ENCODE measurements at places on chromosomes 7 and 10.

- no peak for DNase-seq
These were observed 95.5 kb downstream of the PPP1R17 start for GRCh38 chr7:31782411-31782991.

DNA sequence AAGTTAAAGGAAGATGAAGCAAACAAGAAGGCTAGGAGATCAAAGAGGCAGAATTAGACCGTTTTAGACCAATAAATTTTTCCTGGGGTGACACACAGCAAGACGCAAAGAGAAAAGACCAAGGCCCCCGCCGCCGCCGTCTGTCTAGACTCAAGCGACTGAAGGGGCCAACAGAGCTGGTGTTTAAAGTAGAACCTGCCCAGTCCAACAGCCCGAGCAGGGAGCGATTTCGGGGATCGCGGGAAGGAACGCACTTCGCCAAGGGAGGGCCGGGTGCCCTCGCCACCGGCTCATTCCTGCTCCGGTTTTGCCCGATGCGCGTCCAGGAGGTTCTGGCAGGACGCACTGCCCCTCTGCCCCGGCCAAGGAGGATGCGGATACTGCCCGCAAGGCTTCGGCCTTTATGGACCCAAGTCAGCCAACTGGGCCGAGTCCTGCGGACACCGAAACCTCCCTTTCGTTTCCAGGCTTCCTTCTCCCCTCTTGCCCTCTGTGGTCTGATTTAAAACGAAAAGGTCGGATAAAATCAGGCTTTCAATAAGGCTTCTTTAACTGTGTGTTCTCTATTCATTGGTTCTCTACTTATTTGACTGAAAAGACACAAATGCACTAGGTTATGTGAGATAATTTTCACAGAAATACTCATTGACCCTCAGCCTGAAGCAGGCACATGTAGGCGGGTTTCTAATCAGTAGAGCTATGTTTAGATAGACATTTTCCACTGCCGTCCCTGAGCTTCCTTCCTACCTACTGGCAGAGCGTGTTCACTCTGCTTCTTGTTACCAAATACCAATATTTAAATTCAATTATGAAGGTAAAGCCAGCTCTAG lies 2.2 kb upstream of the HOXA7 start:
- peak; percentile 17 for DNase-seq

DNA sequence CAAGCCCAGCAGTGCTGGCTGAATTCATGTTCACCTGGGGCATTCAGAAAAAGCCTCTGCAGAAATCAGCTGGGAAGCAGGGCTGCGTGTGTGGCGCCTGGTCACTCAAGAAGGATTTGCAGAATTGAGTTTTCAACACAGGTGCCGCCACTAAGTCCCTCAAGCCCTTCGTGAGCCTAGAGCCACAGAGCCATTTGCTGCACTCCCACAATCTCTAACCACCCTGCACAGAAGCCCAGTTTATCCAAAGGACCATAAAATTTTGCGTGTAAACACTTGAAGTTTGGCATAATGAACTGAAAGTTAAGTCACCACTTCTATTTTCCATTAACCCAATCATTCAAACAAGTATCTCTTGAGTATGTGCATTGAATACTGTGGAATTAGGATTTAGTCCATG lies 136.2 kb downstream of the DIP2C start:
- DNase-seq: no peak

GRCh38 chr10:89888321-89889070 lies 187.1 kb downstream of the KIF20B start:
- DNase-seq: no peak

- DNase-seq: no peak
These were observed 7.9 kb upstream of the PPA1 start for GRCh38 chr10:70241081-70241480.

DNA sequence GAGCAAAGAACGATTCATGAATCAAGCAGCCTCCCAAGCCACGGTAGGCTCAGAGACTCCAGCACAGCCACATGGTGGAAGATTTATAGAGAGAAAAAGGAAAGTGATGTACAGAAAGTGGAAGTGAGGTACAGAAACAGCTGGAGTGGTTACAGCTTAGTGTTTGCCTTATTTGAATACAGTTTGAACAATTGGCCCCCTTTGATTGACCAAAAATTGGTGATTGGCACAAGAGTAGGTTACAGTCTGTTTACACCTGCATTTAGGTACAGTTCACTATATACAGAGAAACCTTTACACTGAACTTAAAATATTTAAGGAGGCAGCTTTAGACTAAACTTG lies 136.4 kb upstream of the ASAH2 start:
- DNase-seq: no peak

DNA sequence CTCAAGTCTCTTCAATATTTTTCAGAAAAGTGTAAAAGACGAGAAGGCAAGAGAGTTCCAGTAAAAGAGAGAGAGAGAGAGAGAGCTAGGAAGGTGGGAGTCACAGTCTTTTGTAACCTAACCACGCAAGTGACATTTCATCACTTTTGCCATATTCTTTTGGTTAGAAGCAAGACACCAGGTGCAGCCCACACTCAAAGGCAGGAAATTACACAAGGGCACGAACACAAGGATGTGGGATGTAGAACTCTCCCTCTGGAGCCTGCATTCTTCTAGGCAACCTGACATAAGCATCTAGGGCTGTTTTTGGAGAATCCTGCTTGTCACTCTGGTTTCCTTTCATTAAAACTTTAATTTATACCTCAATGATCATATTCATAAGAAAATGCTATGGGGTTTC lies 1213.1 kb downstream of the DNAJB9 start:
- no peak for DNase-seq

- no peak for DNase-seq
These were observed 173.4 kb upstream of the RHEB start for GRCh38 chr7:151693140-151693539.

DNA sequence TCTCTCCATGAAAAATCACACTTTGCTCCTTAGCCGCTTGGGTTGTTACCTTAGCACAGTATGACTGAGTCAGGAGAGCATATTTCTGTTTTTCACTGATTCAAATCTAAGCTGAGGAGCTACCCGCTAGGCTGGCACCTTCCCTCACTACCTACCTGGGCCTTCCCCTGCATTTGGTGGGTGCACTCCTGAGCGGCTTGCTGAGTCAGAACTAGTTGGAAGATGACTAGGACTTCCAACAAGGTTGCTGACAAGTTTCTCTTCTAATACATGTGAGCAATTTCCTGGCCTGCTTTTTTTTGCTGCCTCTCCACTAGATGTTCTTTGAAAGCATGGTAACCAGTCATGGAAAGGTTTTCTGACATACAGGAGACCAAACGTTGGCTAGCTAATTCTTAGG lies 43.8 kb upstream of the SEC61G start:
- DNase-seq: no peak

DNA sequence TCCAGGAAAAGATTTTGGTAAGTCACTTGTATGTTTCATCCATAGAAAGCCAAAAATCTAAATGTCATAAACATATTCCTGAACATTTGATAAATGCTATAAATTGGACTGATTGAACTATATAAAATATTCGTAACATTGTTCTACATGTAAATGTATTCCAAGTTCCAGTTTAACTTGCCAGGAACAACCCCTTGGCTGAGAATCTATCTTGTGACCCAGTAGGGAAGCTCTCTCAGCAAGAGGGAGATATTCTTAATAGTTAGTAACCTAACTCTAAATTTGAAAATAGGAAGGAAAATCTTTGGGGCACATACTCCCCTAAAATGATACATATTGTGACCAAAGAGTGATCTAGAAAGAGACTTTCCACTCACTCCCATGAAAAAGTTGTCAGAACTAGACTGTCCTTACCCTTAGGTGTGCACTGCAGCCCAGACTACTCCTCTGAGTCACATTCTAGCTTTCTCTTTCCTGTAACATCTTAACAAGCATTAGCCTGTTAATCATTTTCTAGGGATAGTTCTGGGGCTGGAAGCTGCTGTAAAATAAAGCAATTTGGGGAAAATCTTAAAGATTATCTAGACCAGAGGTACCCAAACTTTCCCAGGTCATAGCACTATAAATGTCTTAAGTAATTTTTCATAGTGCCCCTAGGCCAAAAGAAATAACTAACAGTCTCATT lies 73.7 kb upstream of the SKAP2 start:
- DNase-seq: no peak

- DNase-seq: no peak
These were observed 204.9 kb upstream of the ZMIZ1 start for GRCh38 chr10:78863906-78864239.

DNA sequence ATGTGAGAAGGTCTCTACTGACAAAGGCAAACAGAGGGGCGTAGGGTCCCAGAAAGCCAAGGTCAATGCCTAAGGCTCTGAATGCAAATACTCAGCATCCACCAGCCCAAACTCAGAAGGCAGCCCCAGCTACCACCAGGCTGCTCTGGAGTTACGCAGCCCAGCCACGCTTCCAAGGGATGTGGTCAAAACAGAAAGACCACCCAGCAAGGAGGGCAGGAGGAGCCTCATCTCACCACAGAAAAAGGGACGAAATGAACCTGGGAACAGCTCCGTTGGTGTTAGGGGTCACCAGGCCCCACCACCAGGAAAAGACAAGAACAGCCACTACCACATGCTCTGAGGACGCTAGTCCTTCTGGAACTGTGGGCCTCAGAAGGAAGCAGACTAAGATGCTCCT lies 65.1 kb downstream of the CTBP2 start:
- no peak for DNase-seq

DNA sequence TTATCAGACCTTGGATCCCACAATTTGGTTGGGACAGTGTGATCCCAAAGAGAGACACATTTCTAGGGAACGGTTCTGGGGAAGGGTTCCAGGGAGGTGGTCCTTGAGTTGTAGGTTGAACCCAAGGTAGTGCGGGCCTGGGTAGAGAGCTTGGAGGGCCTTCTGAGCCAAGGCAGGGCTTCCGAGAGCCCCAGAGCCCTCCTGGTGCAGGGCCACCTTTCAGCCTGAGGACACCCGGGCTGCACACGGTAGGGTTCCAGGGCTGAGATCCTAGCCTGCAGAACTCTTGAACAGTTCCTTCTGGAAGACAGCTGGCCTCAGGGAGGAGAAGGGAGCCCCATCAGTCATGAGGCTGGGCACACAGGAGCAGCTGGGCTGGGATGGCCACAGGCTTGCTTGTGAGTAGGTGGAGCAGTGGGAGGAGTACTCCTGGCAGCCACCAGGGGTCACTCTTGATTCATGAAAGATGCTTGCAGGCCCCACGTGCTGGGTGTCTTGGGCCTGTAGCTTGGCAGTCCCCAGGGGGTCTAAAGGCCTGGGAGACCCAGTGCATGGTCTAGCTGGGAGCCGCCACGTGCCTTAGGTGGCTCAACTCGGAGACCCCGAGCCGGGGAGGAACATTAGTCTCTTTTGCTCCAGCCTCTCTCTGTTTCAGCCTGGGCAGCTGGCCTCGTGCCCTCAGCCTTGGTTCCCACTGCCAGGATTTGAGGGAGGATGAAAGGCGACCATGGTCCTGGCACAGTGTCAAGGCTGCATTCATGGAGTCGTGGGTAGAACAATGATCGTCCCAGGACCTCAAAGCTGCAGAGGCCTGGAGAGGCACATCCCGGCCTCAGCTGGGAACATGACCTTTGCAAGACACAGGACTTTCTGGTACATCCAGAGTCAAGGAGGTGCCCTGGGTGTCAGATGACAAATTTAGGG lies 381.6 kb downstream of the TYW1 start:
- DNase-seq: peak; percentile 77

DNA sequence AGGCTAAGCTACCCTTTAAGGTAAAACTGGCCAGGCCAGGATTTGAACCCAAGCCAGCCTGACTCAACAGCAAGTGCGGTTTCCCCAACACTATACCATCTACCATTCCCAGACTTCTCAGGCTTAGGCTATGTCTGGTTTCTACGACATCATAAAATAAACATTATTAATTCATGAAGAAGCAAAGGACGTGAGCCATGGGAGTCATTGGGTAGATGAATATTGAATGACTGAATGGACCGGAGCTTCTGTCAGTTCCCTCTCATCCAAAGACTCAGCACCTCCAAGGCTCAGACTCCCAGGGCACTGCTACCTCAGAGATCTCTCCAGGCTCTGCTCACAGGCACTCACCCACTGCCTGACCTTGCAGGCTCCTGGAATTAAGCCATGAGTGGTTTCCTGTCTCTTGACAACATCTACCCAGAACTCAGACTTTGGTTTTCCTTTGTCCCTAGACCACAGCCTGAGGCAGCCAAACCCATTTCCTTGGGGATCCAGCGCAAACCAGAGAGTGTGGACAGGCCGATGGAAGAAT lies 64.6 kb upstream of the STEAP1B start:
- no peak for DNase-seq

- no peak for DNase-seq
These were observed 998.3 kb downstream of the GATA3 start for GRCh38 chr10:9052767-9053166.

- DNase-seq: peak; percentile 63
These were observed 401.9 kb downstream of the TNS3 start for GRCh38 chr7:47179812-47180515.

- DNase-seq: no peak
These were observed 38.4 kb upstream of the TMEM273 start for GRCh38 chr10:49226594-49226993.

DNA sequence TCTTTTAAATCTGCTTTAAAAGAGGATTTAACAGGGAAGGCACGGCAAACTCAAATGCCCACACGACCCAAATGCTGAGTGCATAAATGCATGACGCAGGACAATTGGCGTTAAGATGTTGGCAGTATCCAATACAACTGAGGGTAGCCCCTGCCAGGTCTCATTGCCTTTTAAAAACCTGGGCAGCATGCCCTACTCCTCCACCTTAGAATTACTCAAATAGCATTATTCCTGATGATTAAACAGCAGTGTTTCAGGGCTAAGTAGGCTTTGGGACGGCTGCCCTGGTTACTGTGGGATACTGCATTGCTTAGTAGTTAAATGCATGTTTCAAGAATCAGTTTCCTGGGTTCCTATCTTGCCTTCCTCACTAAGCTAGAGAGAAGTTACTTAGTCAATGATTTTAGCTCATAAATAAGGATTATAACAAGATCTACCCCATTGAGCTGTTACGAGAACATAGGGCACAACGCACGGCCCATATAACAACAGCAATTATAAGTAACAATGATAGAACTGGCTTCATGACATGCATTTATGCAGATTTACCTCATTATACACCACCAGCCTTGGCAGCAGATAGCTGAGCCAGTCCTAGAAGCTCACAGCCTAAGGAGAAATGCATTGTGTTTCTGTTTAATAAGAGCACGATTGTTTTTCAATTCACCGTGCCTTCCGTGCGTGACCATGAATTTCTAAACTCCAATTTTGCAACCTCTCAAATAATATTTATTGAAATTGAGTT lies 7.9 kb downstream of the TUBAL3 start:
- DNase-seq: no peak

- DNase-seq: no peak
These were observed 249.6 kb downstream of the PLXDC2 start for GRCh38 chr10:20065814-20066213.

- no peak for DNase-seq
These were observed 29.7 kb downstream of the EBF3 start for GRCh38 chr10:129934196-129934925.

- DNase-seq: no peak
These were observed 523.5 kb downstream of the PARD3 start for GRCh38 chr10:34291466-34292193.

DNA sequence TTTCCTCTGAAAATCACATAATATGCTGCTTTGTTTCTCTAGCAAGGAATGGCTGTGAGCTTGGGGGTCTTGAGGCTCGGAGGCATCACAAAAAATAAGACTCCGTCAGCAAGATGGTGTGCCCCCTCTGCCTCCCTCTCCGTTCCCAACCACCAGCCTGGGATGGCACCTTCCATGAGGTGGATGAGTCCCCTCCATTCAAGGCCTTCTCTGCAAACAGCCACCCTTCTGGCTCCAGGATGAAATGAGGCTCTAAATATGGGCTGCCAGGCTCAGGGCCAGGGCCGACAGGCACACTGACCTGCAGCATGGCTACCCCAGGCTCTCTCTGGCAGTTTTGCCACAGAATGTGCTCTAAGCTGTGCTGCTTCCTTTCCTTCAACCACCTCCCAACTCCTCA lies 521.5 kb downstream of the PTPRN2 start:
- no peak for DNase-seq

- DNase-seq: no peak
These were observed 127.1 kb downstream of the CREB5 start for GRCh38 chr7:28539289-28539981.

Data from Caco-2 (cell line).